Kidney (tissue), 22 donors: ENCODE measurements at places on chromosomes 7 and 10.
A peak's percentile ranks its signal among the peaks of the same experiment; 100 is the strongest.

DNA sequence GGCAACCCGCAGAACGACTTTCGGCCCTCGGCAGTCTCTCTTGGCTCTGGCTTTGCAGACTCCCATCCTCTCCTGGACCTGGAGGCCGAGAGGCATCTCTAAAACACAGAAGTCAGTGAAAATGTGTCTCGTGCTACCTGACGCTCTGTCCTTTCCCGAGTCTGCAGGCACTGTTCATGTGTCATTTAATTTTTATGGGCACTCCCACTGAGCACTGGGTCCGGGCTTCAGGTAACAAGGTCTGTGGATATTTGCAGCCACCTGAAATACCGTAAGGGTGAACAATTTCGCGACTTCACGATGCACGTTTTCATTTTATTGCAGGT is 96.8 kb downstream of the GLRX3 start:
- no peak for DNase-seq

- no peak for DNase-seq
These were observed 180.5 kb upstream of the ASAH2 start for GRCh38 chr10:50431791-50432190.

DNA sequence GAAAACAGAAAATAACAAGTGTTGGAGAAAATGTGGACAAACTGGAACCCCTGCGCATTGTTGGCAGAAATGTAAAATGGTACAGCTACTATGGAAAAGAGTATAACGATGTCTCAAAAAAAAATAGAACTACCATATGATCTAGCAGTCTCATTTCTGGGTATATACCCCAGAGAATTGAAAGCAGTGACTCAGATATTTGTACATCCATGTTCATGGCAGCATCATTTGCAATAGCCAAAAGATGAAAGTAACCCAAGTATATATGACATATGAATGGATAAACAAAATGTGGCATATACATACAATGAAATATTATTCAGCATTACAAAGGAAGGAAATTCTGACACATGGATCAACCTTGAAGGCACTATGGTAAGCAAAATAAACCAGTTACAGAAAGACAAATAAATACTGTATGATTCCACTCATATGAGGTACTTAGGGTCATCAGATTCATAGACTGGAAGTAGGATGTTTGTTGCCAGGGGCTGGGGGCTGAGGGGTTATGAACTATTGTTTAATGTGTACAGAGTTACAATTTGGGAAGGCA is 4.9 kb downstream of the NRCAM start:
- DNase-seq: no peak

- DNase-seq: no peak
These were observed 50.1 kb upstream of the ADRB1 start for GRCh38 chr10:113993489-113993991.

- no peak for DNase-seq
These were observed 44.2 kb upstream of the TMEM213 start for GRCh38 chr7:138753610-138754009.

- no peak for DNase-seq
These were observed 8.4 kb downstream of the LRRC4 start for GRCh38 chr7:128022631-128023532.

GRCh38 chr7:96121752-96122151 is 200.1 kb downstream of the SLC25A13 start:
- no peak for DNase-seq

- DNase-seq: no peak
These were observed 87.8 kb downstream of the HDAC9 start for GRCh38 chr7:18583305-18583704.

GRCh38 chr10:75013522-75013921 is 97.9 kb upstream of the SAMD8 start:
- DNase-seq: no peak

DNA sequence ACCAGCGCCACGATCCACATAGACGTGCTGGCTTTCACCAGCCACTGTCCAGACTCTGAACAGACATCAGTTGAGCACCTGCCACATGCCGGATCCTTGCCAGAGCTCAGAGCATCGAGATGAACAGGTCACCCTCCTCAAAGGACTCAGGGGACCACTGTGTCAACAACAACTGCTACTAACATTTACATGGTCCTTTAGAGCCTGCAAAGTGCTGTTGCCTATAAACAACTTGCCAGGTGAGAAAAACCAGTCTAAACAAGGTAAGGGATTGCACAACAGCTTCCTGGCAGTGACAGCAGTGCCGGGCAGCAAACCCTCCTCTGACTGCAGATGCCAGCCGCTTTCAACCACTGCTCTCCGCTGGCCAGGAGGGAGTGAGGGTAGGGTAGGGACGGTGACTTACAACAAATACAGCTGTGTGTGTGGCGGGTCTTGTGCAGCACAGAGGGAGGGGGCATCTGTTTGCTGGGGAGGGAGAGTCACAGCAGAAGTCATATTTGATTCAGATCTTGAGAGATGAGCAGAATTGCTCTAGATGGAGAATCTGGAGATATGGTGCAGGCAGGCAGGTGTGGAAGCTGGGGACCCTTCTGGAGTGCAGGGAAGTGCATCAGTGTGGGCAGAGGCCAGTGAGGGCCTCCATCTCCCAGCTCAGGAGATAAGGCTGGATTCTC is 32.8 kb upstream of the RHEB start:
- DNase-seq: peak; percentile 39
